Left ventricle myocardium inferior (tissue), 1 donor: ENCODE measurements at places on chromosomes 13 and 19. TPM values are rescaled to one million over a fixed set of nuclear protein-coding genes. Genes with fewer than 3 reads are reported as not detected.

DNA sequence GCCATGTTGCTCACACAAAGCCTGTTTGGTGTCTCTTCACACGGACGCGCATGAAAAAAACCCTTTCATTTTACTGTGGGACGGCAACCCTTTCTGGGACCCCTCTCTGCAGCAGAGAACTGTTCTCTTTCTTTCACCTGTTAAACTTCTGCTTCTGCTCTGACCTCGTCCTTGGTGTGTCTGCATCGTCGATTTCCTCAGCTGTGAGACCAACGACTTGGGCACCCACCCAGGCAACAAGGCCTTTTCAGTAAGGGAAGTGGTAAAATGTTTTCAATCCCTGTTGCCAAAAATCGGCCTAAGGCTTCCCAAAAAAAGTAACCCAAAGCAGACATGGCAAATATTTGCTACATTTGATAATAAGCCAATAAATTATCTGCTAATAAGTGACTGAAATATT is 515.3 kb downstream of the IRS2 start:
- no peak for DNase-seq

NANOS3 gene
- 1.3 TPM for total RNA-seq

DNA sequence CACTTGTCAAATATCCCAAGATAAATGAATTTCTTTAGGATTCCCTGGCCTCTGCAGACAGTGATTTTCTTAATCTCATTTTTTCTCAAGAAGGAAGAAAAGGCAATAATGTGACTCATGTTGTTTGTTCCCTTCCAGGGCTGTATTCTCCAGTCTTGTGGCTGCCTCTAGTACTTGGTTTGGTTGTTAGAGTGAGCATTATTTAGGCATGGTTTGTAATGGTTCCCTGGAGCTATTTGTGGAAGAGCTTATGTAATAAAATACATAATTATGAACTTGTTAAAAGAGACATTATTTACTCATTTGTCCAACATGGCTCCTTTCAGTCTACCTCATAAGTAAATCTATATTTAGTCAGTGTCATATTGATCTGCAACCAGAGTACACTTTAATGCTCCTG is 270.4 kb downstream of the DCT start:
- DNase-seq = no peak

DNA sequence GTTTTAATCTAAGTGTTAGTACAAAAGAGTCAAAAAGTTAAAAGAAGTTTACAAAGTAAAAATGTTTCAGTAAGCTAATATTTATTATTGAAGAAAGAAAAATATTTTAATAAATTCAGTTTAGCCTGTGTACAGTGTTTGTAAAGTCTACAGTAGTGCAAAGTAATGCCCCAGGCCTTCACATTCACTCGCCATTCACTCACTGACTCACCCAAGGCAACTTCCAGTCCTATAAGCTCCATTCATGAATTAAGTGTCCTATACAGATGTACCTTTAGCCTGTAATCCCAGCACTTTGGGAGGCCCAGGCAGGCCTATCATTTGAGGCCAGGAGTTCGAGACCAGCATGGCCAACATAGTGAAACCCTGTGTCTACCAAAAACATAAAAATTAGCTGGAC is 24.1 kb upstream of the AKAP11 start:
- no peak for DNase-seq

DNA sequence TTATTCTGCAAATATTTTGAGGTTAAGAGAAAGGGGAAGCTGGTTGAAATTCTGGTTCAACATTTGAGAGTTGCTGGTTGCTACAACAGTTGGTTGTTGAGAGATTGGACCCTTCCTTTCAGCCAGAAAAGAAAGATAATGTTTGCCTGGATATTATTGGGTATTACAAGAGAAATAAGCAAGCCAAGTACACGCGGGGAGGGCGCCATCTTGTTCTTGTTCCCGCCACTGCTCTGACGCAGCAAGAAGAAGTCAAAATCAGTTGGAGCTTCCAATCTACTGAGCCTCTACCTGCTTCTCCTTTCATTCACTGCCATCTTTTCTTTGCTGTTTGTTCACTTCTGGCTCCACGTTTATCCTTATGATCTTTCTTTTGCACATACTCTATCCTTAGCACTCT is 18.4 kb downstream of the BSPH1 start:
- DNase-seq = no peak

- DNase-seq = no peak
These were observed 233.6 kb downstream of the KLF12 start for GRCh38 chr13:73900591-73900990.

TMEM143 gene
- total RNA-seq = 108 TPM

DNA sequence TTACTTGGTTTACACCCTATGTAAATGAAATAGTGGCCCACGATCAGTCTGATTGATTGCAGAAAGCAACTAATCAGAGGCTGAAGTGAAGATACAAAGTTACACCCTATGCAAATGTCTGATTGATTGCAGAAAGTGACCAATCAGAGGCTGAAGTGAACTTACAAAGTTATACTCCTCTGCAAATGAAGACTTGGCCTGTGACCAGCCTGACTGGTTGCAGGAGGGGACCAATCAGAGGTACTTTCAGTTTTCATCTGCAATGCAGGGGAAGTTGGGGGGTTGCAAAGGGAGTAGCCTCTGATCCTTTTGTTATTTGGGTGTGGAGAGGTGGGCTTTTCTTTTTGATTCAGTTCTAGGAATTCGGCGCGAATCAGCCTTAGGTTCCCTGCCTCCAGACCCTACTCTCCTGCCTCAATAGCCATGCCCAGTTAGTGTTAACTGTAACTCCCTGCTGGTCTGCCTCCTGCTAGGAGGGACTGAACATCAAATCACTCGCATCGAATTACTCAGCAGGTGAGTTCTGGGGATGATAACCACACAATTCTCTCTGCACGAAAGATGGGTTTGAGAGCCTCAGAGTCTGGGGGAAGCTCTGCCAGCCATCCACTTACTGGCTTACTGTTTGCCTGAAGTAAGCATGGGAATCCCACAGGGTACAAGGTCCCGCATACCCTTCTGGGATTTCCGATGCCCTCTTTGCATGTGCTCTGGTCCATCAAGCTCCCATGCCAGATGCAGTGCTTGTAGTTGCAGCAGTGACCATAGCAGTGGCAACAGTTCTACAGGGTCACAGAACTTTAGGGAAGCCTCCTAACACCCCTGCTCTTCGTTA is 7.5 kb downstream of the ARL11 start:
- DNase-seq = no peak
